Colonic mucosa (tissue), 4 donors: ENCODE measurements at places on chromosomes 1 and 21. TPM values are rescaled to one million over a fixed set of nuclear protein-coding genes. Genes with fewer than 3 reads are reported as not detected.

DNA sequence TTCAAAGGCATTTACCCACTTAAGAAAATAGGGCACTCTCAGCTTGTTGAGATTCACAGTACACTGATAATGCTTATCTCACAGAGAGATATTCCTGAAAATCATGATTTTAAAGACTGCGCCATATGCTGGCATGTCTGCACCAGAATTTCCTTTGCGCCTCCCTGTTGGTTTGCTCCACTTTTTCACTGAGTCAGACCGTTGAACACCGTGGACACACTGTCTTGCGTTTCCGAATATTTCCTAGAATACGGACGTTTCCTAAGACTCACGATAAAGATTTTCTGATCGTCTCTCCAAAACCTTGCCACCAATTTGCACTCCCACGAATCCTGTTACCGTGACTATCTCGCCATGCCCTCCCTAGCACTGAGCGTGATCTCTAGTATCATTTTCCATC is 497 bp upstream of the C1orf115 start:
- DNase-seq, result no peak

DNA sequence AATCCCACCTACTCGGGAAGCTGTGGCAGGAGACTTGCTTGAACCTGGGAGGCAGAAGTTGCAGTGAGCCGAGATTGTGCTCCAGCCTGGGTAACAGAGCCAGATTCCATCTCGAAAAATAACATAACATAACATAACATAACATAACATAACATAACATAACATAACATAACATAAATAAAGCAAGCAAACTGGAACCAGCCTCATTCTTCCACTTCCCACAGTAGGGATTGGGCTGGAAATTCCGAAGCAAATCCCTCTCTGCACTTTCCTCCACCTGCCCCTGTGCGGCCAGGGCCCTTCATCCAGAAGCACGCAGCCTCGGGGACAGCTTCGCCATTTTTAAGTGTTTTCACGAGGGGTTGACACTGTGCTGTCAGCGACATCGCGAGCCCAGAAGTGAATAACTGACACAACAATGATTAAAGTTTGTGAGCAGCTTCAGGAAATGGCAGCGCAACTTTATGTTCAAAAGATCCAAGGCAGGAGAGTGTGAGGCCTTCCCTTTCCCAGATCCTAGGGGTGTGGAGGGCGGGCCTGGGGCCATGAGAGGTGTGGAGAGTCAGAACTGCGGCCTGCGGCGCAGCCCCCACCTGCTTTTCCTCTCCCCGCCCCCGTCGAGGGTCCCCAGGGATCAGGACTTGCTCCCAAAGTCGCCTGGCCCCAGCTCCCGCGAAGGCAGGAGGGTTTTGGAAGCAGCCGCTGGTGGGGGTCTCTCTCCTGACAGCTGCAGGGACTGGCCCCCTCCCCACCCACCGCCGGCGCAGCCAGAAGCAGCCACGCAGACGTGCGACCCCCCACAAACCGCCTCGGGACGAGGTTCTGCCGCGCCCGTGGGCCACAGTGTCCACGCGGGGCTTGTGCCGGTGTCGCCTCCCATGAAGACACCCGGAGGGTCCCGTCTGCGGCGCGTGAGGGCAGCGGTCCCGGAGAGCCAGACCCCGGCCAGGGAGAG is 651 bp upstream of the GABRD start:
- no peak for DNase-seq

AMPD1 gene
- 1.4 TPM for total RNA-seq

DNA sequence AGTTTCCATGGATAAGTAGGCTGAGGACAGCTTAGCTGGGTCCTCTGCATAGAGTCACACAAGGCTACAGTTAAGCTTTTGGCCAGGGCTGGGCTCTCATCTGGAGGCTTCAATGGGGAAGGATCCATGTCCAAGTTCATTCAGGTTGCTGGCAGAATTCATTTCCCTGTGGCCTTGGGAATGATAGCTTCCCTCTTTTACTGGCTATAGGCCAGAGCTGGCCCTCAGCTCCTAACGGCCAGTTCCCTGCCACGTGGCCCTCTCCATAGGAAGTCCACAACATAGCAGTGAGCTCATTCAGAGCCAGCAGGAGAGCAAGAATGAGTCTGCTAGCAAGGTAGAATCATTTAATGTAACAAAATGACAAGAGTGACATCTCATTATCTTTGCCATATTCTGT is 15.1 kb upstream of the PODN start:
- DNase-seq, result no peak
